CD4-positive, alpha-beta T cell treated with Interleukin-4 for 4 hours (primary cell): ENCODE measurements at places on chromosomes 13 and 19.

DNA sequence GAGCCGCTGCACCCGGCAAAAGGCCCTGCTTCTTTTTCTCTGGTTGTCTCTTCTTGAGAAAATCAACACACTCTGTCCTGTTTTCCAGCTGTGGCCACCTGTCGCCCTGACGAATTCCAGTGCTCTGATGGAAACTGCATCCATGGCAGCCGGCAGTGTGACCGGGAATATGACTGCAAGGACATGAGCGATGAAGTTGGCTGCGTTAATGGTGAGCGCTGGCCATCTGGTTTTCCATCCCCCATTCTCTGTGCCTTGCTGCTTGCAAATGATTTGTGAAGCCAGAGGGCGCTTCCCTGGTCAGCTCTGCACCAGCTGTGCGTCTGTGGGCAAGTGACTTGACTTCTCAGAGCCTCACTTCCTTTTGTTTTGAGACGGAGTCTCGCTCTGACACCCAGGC lies 17.2 kb downstream of the LDLR start:
- DNase-seq = no peak

GRCh38 chr19:27733551-27734266 lies 1479.2 kb downstream of the UQCRFS1 start:
- no peak for DNase-seq

DNA sequence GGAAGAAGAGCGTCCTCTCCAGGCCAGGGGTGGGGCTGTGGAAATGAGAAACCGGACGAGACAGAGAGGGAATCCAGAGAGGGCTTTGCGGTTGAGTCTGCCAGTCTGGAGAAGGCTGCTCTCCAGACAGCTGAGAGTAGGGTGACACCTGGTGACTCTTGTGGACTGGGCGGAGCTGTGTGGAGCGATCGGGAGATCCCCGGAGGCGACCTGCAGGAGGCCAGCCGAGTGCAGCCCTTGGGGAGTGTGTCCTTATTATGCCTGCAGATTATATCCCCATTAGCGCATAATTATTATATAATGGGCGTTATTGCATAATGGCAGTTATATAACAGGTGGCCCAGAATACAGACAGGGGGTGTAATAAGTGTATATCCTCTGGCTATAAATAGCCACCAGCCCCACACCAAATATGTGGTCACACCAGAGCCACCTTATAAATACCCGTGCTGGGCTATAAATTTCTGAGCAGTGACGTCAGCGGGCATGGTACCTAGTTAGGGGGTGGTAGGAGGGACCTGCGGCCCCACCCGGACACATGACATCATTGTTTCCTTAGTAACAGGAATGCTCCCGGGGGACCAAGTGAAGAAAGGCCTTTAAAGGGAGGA lies 41.2 kb downstream of the NFIX start:
- no peak for DNase-seq

- DNase-seq = no peak
Measured at GRCh38 chr13:40558656-40559055, 107.8 kb downstream of the FOXO1 start.

GRCh38 chr19:46294494-46294893 lies 2.3 kb upstream of the HIF3A start:
- DNase-seq = no peak

GRCh38 chr19:27735314-27735713 lies 1477.6 kb downstream of the UQCRFS1 start:
- DNase-seq = no peak
